ENCODE measurements at places on chromosomes 7 and 10.
A peak's percentile ranks its signal among the peaks of the same experiment; 100 is the strongest.

DNA sequence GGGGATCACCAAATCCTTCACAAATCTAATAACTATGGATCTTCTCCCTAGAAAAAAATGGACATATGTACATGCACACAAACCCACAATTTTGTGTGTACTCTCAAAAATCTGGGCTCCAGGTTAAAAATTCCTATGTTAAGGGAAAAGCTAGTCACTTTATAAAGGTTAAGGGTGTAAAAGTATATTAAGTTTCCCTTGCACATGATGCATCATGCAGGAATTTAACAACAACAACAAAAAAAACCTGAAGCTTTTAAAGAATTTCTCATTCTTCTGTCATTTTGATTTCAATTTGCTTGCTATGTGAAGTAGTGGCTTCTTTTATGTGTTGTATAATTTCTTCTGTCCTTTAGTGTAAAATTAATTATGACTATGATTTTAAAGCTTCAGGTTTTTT, 123.7 kb downstream of the CNOT4 start:
- DNase-seq, result no peak

DNA sequence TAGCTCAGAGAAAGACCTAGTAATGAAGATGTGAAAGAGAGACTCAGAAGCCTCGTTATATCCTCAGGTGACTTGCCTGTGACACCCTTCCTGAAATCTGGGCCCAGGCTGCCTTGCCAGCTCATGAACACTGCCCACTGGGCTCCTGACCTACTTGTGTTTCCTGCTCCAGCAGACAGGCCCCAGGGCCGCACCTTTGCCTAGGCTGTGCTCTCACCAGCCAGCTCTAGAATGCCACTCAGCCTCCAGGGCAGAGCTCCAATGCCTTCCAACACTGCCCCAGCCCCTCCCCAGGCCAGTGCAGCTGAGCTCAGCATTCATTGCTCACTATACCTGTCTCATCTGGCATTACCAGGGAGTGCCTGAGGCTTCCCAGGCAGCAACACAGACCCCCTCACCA, 94.3 kb downstream of the DLG5 start:
- DNase-seq, result peak; percentile 32

DNA sequence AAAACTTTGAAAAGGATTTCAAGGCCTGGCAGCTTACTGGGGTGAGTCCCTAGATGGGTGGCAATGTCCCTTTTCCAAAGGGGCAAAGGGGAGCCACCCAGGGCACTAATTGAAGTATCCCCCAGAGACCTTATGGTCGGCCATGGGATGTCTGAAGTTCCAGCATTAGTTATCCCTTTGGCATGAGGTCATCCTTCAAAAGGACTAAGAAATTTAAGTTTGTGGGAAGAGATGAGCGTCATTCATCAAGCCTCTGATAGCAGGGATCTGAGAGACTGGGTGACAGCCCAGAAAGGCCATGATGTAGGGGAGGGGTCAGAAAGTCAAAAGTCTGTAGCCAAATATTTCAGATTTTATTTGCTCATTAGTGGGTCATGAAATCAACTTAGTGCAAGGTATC, 195.3 kb downstream of the ZNF438 start:
- DNase-seq, result no peak

- no peak for DNase-seq
These were observed 147.1 kb downstream of the RNF216 start for GRCh38 chr7:5634107-5634950.

DNA sequence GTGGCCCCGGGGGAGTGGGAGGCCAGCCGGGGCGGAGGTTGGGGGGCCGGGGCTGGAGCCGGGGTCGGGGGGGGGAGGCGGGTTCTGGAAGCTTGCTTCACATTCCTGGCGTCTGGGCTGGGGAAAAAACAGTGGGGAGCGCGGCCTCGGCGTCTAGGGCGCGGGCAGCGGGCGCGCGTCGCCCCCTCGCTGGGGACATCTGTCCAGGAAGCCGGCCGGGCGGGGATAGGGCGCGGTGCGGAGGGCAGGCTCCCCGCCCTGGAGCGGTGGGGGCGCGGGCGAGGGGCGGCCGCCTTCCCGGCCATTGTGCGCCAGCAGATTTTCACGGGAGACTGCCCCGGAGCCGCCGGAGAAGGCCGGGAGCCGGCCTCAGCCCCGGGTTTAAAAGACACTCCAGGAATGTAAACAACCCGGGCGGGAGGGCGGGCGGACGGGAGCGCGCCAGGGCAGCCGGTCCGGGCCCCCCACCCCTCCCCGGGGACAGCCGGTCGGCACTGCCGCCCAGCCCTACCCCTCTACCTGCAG, 1.4 kb downstream of the ZMIZ1 start:
- no peak for DNase-seq

- no peak for DNase-seq
These were observed 3.9 kb downstream of the TASOR2 start for GRCh38 chr10:5688587-5688986.

DNA sequence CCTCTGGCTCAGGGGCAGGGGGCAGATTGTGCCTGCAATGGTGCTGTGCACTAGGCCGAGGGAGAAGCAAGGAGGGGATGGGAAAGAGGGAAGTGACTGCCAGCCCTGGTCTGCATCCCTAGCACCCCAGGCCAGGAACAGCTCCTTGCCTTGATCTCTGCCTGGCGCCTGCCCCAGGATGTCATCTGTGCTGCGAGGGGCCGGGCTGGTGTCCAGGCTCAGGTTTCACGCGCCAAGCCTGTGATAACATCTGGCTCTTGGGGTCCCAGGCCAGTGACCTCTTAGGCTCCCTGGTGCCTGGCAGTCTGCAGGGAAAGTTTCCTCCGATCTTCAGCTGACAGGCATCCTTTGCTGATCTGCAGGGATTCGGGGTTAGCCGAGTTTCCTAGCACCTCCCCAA, 193.5 kb upstream of the GPR26 start:
- no peak for DNase-seq

Measured in activated naive CD4-positive, alpha-beta T cell treated with Interleukin-2 at 50 U/mL for 16 hours (primary cell).